ENCODE measurements at places on chromosomes 11 and 22. TPM values are rescaled to one million over a fixed set of nuclear protein-coding genes. Genes with fewer than 3 reads are reported as not detected.

GRCh38 chr11:1041936-1042608 is 5.6 kb upstream of the MUC6 start:
- no peak for DNase-seq

DNA sequence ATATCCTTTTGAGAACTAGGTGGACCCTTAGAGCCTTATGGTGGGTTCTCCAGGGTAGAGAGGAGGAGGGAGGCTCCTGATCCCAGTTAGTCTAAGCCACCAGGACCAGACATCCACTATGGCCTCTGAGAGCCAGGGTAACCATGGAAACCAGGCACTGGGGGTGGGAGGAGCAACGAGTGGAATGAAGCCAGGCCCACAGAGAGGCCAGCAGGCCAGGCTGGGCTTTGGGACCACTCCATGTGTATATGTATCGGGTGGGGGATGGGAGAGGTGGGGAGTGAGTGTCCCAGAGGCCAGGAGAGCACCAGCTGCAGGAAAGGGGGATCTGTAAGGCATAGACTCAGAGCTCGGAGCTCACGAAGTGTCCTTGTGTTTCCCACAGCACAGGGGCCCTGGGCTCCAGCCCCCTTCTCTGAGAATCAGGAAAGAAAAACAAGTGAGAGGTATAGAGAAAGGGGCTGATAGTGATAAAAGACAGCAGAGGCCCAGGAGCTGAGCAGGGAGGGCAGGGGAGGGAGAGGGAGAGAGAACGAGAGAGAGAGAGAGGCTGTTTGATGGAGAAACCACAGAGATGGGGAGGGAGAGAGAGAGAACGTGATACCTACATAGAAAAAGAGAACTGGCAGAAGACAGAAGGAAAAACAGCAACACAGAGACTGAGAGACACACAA is 15.5 kb upstream of the TSPAN18 start:
- DNase-seq = no peak

GRCh38 chr22:49210606-49211005 is 617.1 kb downstream of the BRD1 start:
- DNase-seq = peak; percentile 16

- no peak for DNase-seq
Observed at GRCh38 chr11:7871056-7871455, 60.0 kb downstream of the OR10A6 start.

GRCh38 chr11:102664001-102664752 is 39.0 kb upstream of the MMP20 start:
- no peak for DNase-seq

GRCh38 chr11:10076458-10077141 is 217.4 kb downstream of the SBF2 start:
- peak; percentile 48 for DNase-seq

PHLDA2 gene
- total RNA-seq = 3.6 TPM

DNAJB13 gene
- total RNA-seq = 0.26 TPM

LUZP2 gene
- not detected for total RNA-seq
